ENCODE measurements at places on chromosomes 3 and 15.

- peak; percentile 89 for DNase-seq
Observed at GRCh38 chr3:38578081-38578475, 71.4 kb downstream of the SCN5A start.

DNA sequence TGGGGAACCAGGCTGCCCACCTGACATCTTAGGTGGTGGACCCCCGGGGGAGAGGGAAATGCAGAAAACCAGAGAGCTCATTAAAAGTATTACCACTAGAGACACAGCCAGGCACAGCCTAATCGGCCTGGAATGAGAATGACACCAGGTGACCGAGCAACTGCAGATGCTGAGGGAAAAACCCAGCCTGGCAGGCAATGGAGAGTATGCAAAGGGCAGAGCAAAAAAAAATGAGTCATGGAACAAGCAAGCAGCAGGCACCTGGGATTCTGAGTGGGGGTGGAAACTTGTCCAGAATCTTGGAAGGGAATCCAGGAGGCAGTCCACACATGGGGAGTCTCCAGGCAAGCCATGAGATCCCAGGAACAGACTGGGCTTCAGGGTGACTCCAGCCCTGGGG lies 183.7 kb upstream of the LRRN1 start:
- DNase-seq, result no peak

- DNase-seq, result no peak
Observed at GRCh38 chr3:128559486-128560225, 66.7 kb upstream of the GATA2 start.

GRCh38 chr15:97791824-97792792 lies 168.4 kb upstream of the ARRDC4 start:
- no peak for DNase-seq

DNA sequence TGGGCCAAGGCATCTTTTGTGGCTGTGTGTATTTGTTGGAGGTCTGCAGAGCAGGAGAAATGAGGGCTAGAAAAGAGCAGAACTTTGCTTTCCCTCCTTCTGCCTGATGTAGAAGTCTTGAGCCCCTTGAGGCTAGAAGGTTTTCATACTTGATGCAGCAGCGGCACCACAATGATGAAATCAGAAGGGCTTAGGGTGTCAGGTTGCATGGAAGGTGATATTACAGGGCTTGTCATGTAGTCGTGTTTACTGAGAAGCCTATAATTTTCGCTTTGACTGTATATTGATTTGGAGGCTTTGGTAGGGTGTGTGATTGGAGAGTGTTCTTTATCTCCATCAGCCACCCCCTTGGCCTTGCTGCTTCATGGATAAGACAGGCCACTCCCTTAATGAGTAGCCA lies 339.8 kb downstream of the THSD4 start:
- no peak for DNase-seq

- DNase-seq, result no peak
Observed at GRCh38 chr3:111618945-111619344, 23.8 kb upstream of the ZBED2 start.

GRCh38 chr3:190734490-190734889 lies 128.0 kb downstream of the GMNC start:
- DNase-seq, result no peak

Measured in esophagus muscularis mucosa (tissue), 4 donors.